Renal cortical epithelial cell (primary cell): ENCODE measurements at places on chromosomes 16 and 17.

GRCh38 chr16:12184419-12184917 lies 207.9 kb downstream of the SNX29 start:
- DNase-seq = peak; percentile 95

DNA sequence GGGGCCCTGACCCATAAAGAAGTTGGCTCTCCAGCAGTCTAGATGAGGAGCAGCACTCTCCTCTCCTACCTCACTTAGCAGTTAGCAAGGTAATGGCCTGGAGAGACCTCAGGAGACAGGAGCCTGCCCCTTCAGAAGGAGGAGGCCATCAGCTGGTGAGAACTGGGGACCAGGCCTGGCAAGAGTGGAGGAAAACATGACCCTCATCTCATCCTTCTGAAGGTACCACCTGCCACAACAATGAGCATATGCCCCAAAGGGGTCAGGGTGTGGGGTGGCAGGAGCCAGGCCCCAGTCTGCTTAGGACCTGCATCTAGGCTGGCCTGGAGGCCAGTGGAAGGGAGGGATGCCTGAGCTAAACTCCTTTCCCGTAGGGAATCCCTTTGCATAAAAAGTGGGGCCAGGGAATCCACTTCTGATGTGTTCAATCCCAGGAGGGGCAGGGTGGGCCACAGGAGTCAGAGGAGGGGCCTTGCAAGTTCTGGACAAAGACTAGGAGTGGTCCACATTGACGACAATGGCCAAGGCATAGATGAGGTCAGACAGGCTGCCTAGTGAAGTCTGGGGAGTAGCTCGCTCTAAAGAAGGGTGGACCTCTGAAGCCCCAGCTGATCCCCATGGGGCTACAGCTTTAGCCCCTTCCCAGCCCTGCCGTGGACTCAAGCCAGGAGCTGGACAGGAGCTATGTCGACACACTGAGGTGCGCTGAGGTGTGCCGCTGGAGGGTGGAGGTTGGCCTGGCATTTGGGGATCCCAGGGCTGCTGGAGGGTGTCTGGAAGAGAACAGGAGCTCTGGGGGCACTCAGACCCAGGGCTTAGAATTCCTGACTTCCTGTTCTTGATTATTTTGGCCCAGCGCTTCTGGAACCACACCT lies 986 bp downstream of the SEBOX start:
- DNase-seq = no peak

GRCh38 chr17:42251115-42251514 lies 25.1 kb downstream of the STAT5B start:
- peak; percentile 25 for DNase-seq

DNA sequence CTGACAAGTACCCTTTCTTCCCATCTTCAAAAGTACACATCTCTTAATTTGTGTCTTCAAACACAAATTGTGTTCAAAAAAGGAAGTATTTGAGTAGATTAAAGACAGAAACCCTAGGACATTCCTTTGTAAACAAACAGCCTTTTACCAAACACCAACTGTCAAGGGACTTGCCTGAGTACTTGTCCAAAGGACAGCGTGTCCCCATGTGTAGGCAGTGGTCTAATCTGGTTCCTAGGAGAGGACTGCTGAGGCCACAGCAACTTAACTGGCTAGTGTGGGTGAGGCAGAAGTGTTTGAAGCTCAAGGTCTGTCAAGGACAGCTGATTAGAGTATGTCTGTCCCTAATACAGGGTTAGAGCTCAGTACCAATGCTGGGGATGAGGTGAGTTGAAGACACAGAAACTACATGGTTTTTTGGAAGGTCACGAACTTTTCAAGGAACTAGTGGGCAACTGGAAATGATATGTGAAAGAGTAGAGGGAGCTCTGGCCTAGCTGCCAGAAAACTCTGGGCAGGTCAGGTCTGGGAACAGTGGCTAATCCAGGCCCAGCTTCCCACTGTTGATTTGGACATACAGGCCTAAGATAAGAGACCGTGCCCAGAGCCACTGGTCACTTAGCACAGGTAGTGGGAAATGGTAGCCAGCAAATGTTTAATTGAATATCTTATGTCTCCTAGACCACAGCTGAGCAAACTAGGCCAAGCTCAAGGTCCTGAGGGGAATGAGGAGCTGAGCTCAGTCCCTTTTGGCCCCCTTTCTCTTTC lies 10.1 kb downstream of the HMOX2 start:
- peak; percentile 22 for DNase-seq

DNA sequence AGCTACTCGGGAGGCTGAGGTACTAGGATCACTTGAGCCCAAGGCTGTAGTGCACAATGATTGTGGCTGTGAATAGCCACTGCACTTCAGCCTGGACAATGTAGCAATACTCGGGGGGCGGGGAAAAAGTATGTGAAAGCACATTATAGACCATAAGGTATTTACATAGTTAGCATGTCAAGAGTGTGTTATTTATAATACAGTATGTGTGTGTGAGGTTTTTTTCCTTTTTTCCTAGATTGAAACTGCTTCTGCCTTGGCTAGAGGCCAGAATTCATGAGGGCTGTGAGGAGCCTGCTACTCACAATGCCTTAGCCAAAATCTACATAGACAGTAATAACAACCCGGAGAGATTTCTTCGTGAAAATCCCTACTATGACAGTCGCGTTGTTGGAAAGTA lies 30.5 kb downstream of the PTRH2 start:
- DNase-seq = no peak
